Body of pancreas (tissue), 4 donors: ENCODE measurements at places on chromosomes 3 and 15. TPM values are rescaled to one million over a fixed set of nuclear protein-coding genes. Genes with fewer than 3 reads are reported as not detected.

- no peak for DNase-seq
These were observed 288.5 kb downstream of the VGLL3 start for GRCh38 chr3:86702381-86702958.

- no peak for DNase-seq
These were observed 31.1 kb downstream of the FILIP1L start for GRCh38 chr3:100083209-100083608.

STXBP5L gene
- under 0.01 TPM for total RNA-seq

DNA sequence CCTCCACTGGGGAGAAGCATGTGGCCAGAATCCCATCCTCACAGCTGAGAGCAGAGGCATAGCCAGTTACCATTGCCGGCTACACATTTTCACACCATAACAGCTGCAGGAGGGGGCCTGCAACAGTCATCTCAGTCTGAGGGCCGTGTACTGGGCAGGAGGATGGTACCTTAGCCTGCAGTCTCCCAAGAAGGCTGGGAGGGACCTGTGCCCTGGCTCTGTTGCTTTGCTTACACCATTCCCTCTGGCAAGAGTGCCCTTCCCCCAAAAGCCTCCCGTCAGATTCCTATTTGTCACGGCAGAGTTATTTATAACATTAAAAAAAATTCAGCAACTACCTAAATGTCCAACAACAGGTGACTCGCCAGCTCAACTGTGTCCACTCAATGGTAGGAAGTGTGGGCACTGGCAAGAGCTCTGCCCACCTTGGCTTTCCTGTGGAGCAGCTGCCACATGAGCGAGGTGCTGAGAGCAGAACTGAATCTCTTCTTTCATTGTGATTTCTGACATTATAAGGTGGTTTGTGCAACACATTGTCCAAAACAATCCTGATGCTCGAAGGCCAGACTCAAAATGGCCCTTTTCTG, 4.4 kb downstream of the CAMKV start:
- no peak for DNase-seq

GRCh38 chr15:67587754-67588153, 45.3 kb downstream of the MAP2K5 start:
- no peak for DNase-seq

BCHE gene
- 0.52 TPM for total RNA-seq

DNA sequence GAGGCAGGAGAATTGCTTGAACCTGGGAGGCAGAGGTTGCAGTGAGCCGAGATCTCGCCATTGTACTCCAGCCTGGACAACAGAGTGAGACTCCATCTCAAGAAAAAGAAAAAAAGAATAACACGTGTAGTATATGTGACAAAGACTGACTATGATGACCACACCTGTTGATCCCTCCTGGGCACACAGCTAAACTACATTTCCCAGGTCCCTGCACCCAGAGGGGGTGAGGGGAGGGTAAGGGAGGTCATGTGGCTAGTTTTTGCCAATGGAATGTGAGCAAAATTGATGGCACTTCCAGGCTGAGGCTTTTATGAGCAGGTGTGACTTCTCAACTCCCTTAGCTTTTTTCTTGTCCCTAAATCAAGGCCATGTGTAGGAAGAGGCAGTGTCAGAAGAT, 58.2 kb downstream of the KLHL6 start:
- no peak for DNase-seq

DNA sequence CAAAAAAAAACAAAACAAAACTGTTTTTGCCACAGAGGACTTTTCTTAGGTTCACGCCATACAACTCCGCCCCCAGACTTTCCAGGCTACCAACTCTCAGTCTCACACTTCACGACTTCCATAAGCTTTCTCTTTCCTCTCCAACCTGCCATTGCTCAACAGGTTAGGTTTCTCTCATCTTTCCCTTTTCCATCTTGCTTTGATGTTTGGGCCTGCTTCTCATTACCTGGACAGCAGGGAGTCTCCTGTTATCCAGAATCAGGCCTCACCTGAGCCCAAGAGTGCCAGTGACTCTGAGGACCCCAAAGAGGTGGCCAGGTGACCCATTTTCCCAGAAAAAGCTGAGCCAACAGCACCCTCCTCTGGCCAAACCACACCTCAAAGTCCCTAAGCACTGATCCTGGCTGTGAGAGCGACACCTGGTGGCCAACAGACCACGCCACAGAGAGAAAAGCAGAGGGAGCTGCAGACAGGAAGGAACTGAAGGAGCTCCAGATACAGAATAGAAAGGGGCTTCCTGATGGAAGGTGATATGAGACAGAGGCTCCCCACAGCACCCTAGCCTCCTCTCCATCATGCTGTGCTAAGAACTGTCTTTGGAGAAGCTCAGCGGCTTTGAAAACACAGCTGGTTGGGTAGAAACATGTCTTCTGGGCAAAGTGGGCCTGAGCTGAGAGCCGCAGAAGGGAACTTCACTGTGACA, 4.0 kb downstream of the CCDC51 start:
- DNase-seq, result peak; percentile 91

DNA sequence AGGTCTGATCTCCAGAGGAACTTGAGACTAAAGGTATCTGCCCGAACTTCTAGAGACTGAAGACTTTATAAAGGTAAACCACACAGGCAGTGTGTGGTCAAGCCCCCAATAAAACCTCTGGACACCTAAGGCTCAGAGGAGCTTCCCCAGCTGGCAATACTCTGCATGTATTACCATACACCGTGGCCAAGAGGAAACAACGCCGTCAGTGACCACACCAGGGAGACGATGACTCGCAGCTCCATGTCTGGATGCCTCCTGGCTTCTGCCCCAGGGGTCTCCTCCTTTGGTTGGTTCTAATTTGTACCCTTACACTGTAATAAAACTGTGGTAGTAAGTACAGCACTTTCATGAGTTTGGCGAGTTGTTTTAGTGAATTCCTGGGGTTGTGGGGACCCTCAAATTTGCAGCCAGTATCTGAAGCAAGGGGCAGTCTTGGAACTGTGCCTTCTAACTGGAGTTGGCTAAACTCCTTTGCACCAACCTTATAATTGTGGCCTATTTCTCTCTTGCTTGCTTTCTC, 32.1 kb upstream of the BCL2L10 start:
- no peak for DNase-seq

CTXN2 gene
- total RNA-seq, result not detected

DNA sequence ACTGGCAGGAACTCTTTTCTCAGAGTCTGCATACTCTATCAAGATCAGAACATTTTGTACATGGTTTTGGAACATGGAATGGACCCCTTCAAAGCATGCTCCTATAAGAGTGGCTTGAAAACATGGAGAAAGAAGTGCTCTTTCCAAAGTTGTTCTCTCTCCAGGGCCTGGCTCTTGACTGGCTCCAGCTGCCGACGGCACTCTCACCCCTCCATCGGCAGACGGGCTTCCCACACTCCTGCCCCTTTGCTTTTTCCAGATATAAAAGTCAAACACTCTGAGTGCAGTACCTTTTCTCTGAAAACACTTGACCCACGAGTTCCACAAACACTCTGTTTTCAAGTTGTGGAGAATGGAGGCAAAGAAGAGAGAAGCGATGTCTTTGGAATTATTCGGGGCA, 72.5 kb upstream of the ONECUT1 start:
- DNase-seq, result no peak

TMEM212 gene
- total RNA-seq, result not detected

- DNase-seq, result no peak
These were observed 21.3 kb downstream of the PRTG start for GRCh38 chr15:55721554-55722185.

DNA sequence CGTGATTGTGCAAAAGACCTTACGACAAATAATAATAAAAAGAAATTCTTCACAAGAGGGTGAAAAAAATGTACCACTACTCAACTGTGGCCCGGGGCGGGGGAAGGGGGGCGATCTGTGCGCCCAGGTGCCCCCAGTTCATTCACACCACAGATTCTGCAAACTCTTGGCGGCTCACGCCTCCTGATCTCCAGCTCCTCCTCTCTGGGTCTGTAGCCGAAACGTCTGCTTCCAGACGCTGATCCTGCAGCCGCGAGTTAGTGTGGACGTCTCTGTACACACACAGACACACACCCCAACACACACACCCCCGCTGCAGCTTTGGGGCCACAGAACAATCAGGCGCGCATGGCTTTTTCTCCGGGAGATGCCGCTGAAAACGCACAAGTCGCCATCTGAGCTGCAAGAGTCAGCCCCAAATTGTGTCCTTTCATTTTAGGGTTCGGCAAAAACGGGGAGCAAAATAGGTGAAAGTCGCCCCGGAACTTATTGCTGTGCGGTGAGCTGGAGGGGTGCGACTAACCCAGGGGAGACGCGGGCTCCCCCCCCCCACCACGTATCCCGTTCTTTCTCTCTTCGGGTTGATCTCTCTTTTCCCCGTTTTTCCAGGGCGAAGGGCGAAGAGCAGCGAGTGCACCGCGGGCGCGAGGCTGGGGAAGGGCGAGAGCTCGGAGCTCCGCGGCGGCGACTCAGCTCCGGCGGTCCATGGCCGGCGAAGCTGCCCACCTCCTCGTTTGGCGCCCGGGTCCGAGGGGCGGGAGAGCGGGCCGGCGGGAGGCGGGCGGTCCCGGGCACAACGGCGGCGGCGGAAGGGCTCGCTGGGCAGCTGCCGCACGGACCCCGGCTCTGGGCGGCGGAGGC, 505 bp upstream of the WNT5A start:
- peak; percentile 57 for DNase-seq

GRCh38 chr15:66764072-66764786, 62.2 kb downstream of the SMAD6 start:
- DNase-seq, result no peak

DNA sequence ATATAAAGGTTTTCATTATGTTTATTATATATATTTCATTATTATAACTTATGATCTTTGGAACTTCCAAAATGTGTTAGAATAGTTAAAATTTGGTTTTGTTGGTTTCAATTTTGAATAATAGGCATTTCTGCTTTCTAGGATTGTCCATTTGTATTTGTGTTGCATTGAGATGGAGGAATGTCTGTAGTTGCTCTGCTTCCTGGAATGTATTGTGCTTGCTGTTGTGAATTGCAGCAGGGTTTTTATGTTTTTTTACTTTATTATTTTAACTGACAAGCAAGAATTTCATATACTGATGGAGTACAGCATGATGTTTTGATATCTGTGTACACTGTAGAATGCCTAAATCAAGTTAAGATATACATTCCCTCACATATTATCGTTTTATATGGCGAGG, 247.4 kb downstream of the XXYLT1 start:
- no peak for DNase-seq

GHSR gene
- total RNA-seq, result not detected

SUSD5 gene
- 1.8 TPM for total RNA-seq
